ENCODE measurements at places on chromosomes 7 and 10.

GRCh38 chr7:128425850-128426249 lies 16.1 kb upstream of the IMPDH1 start:
- DNase-seq: peak; percentile 79

DNA sequence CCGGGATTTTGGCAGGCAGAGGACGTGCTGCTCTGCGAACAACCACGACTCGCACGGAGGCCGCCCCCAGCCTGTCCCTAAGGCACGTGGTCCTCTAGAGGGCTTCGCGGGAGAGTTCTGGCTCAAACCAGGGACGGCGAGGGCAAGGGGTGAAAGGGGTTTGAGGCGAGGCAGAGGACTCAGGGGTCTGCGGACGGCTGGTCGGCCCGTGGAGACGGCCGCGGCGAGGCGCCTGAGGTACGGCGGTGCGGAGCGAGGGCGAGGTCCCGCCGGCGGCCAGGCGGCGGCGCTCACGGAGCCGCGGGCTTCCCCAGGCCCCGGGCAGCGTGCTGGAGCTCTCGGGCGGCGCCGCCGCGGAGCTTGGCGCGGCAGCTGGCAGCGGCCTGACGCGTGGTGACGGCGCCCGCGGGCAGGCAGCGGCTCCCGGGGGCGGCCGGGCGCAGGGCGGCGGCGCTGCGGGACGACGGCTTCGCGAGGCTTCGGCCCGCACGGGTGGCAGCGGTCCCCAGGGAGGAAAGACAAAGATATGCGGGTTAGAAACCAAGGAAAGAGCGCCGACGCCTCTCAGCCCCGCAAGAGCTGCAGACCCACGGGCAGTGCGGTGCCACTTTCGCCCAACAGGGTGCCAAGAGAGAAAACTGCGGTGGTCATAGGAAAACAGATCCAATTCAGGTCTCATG lies 44.8 kb downstream of the ZNF800 start:
- peak; percentile 95 for DNase-seq

GRCh38 chr10:22852712-22853353 lies 75.0 kb upstream of the ARMC3 start:
- DNase-seq: no peak

DNA sequence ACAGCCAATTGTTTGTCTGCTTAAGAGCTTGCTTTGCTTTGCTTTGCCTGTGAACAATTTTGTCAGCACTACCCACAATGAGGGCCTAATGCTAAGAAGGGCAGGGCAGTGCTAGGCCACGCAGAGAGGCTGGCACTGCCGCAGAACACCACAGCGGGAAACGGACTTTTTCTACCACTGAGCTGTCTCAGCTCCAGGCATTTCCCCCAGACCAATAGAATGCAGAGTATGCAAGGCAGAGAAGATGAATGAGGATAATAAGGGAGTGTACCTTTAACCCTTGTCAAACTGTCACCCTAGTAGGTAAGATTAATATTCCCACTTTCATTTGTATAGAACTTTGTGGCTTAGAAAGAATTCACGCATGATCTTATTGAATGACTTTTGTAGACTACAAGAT lies 104.5 kb downstream of the SH3PXD2A start:
- no peak for DNase-seq

GRCh38 chr7:106177738-106178592 lies 65.9 kb upstream of the SYPL1 start:
- DNase-seq: no peak

DNA sequence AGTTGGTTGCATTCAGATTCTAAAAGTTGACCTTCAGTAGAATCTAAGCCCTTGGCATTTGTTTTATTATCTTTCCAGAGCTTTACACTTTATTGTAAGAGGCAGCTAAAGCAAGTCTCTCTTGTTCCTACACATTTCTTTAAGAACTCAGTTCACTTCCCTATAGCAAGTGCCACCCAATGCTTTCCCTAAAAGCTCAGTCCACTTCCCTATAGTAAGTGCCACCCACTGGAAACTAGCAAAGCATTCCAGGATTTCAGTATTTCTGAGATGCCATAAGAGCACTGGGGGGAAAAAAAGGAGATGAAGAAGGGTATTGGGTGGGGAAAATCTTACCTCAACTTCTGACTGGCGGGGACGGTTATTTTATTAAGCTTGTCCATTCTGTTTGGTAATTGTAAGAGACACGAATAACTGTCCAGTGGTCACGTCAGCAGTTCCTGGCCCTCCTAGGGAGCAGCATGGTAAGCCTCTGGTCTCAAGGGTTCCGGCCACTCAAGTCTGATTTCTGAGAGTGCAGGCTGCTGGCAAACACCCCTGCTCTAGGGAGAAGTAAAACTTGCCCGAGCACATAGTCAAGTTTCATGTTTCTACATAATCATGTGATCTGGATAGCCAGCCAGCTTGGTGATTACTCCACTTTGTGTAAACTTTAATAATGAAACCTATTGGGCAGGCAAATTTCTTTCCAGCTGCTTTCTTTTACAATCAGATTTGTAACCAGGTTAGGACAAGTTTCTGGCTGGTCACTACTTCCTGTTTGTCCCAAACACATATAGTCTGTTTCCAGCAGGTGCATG lies at the start of gene BLNK:
TSS of gene BLNK (minus strand) at position 554 of the 800 bp plus-strand sequence. CDS start at position 383, 171 bp downstream.
- peak; percentile 68 for DNase-seq

DNA sequence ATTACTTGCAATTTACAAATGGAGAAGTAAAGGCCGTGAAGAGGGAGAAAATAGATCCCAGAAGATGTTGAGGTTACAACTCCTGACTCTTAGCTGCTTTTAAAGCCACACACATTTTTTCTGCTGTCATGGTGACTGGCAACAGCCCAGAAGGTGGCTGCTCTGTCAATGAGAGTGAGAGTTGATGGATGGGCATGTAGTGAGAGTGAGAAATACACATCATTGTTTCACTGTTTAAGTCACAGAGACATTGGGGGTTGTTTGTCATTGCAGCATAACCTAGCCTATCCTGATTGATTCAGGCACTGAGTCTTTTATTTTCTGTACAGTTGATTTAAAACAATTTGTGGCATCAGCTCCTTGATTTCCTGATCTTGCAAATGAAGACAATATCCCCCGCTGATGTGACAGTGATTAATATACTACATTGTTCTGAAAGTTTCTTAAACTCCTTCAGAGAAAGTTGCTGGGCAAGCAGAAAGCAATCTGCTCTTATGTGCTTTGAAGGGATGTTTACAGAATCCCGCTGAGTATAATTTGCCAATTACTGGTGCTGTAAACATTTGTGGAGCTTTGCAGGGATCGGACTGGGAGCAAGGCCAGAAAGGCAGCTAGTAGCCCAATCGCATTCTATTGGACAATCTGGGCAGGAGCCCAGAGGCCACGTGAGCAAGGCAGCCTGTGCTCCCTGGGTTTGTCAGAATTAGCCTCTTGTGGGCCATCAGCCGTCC lies 229.6 kb downstream of the PRPF18 start:
- DNase-seq: no peak

DNA sequence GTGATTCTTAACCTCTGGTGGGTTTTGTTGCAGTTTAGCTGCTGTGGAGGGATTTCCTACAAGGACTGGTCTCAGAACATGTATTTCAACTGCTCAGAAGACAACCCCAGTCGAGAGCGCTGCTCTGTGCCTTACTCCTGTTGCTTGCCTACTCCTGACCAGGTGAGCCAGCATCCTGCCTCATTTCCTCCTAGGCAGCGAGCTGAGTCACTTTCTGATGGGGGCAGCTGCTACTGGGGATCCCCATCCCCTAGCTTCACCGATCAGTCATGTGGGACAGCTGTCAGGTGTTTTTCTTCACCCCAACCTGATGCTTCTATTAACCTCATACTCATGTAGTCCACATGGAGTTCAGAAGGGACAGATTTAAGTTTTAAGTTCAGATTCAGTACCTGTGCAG lies 21.7 kb upstream of the SMO start:
- no peak for DNase-seq
